ENCODE measurements at places on chromosomes 11 and 22. TPM values are rescaled to one million over a fixed set of nuclear protein-coding genes. Genes with fewer than 3 reads are reported as not detected.

DNA sequence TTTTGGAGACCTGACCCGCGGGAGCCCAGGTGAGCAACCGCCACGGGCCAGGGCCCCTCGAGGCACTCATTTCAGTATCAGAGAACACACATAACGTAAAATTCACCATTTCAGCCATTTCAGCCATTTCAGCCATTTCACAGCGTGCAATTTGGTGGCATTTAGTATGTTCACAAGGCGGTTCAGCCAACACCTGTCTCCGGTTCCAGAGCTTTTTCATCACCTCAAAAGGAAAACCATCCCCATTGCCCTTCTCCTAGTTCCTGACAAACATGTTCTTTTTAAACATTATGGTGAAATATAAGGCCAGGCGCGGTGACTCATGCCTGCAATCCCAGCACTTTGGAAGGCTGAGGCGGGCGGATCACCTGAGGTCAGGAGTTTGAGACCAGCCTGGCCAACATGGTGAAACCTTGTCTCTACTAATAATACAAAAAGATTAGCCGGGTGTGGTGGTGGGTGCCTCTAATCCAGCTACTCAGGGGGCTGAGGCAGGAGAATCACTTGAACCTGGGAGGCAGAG is 119.3 kb downstream of the KCNQ1 start:
- H3K27me3 ChIP-seq, result no peaks in the 10 kb centered on the region
- no peak overlapping the region for H3K4me3 ChIP-seq
- no peaks in the 10 kb centered on the region for H3K4me1 ChIP-seq
- H3K36me3 ChIP-seq, result no peaks in the 10 kb centered on the region
- H3K27ac ChIP-seq, result no peak overlapping the region

DNA sequence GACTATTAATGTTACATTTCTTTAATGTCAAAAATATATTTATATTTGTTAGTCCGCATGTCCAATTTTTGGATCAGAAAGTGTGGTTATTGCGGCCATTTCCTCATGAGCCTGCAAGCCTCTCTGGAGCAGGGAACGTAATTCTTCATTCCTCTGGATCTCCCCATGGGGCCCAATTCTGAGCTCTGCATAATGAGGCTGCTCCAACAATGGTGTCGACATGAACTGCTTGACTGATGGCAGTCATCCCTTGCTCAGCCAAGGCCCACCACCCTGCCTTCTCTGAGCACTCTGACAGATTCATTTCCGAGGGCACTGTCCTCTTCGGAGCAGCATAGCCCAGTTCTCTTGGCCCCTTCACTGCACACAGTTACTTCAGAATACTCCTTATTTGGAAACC is 3.1 kb upstream of the HEPACAM start:
- no peak overlapping the region for H3K4me3 ChIP-seq
- peaks cover 35% of the 10 kb centered on the region for H3K27me3 ChIP-seq

DNA sequence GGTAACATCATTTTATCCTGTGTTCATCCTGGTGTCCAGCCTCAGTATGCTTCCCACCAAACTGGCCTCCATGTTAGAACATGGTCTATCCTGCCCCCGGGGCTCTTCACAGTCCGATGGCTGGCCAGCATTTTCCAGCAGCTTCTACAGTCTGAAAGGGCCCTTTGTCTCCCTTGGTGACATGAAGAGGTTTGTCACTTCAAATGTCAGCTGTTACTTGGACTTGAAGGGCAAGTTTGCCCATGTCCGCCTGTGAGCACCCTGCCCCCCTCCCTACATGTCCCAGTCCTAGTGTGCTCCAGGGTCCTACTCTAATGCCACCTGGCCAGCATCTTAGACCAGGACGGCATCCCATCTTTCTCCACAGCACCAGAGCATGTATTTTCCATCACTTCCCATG is 24.7 kb downstream of the PATZ1 start:
- no peak overlapping the region for H3K4me3 ChIP-seq
- no peak for DNase-seq
- no peaks in the 10 kb centered on the region for H3K4me1 ChIP-seq
- no peaks in the 10 kb centered on the region for H3K27me3 ChIP-seq
- H3K27ac ChIP-seq, result no peak overlapping the region
- H3K36me3 ChIP-seq, result no peaks in the 10 kb centered on the region

GRCh38 chr22:27816552-27816951 is 15.0 kb upstream of the MN1 start:
- no peak overlapping the region for H3K27ac ChIP-seq
- H3K36me3 ChIP-seq, result no peaks in the 10 kb centered on the region
- H3K4me3 ChIP-seq, result no peak overlapping the region
- H3K27me3 ChIP-seq, result peaks cover 33% of the 10 kb centered on the region

GRCh38 chr22:46233231-46233630 is 16.9 kb downstream of the CDPF1 start:
- no peak overlapping the region for H3K4me3 ChIP-seq
- H3K4me1 ChIP-seq, result no peaks in the 10 kb centered on the region
- H3K27me3 ChIP-seq, result no peaks in the 10 kb centered on the region
- no peaks in the 10 kb centered on the region for H3K36me3 ChIP-seq
- no peak overlapping the region for H3K27ac ChIP-seq
- no peak for DNase-seq

DNA sequence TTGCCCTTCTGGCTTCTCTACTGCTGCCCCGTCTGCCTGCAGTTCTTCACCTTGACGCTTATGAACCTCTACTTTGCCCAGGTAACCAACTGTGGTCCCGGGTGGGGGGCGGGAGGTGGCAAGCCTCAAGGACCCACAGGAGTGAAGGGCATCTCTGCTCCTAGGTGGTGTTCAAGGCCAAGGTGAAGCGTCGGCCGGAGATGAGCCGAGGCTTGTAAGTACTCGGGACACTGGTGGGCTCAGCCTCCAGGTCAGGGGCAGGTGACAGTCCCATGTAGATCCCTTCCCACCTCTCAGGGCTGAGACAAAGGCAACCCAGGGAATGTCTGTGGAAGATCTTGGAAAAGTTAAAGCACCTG is 1.1 kb downstream of the GPR137 start:
- peak overlapping the region; percentile 1 for H3K27ac ChIP-seq
- peaks cover 43% of the 10 kb centered on the region for H3K36me3 ChIP-seq
- DNase-seq, result no peak
- peaks cover 23% of the 10 kb centered on the region for H3K4me1 ChIP-seq

DNA sequence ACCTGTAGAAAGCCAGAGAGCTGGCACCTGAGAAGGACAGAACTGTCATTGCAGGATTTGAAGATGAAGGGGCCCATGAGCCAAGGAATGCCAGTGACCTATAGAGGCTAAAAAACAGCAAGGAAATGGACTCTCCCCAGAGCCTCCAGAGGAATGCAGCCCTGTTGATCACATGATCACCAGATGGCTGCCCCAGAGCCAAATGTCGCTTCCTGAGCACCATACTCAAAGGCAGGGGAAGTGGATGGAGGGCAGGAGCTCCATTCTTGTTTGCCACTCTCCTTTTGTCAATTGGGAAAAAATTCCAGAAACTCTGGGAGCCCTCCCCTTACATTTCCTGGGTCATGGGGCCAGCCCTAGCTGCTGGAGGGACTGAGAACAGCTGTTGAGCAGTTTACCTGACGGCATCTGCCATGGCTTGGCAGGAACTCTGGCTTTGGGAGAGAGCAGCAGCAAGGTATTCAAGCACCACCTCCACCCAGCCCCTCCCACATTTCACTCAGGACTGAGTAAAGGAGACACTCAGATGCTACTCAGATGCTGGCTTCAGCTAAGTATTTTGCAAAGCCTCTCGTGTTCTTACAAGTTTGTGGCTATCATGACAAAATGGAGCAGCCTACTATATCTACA is 46.9 kb downstream of the DKK3 start:
- no peak for DNase-seq
- no peak overlapping the region for H3K4me3 ChIP-seq
- peaks cover 7% of the 10 kb centered on the region for H3K4me1 ChIP-seq
- H3K27me3 ChIP-seq, result no peaks in the 10 kb centered on the region
- no peak overlapping the region for H3K27ac ChIP-seq

DNA sequence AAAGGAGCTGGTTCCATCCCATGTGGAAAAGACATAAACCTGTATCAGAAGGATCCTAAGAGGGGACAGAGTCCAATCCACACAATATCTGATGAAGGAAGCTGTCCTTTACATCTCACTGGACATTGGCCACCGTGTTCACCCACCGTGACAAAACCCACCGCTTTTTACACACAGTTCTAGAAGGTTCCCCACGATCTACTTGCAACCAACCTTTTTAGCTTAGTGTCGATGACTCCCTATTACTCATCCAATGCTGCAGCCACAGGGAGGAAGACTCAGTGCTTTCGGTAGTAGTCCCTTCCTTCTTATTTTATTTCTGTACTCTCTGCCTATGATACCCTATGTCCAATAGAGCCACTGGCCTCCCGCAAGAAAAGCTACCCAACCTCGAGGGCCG is 65.4 kb downstream of the MAPK1 start:
- no peaks in the 10 kb centered on the region for H3K4me1 ChIP-seq
- no peak overlapping the region for H3K27ac ChIP-seq
- no peak overlapping the region for H3K4me3 ChIP-seq
- H3K27me3 ChIP-seq, result no peaks in the 10 kb centered on the region
- no peak for DNase-seq
- H3K36me3 ChIP-seq, result peaks cover 11% of the 10 kb centered on the region

The BBOX1 gene
- total RNA-seq, result not detected

The OR2AG2 gene
- not detected for total RNA-seq

The GRAMD1B gene
- total RNA-seq, result 5.9 TPM

The AASDHPPT gene
- 30.7 TPM for total RNA-seq

The TMA7B gene
- not detected for total RNA-seq

The KDM4E gene
- not detected for total RNA-seq

The INS gene
- total RNA-seq, result not detected

Measured in Calu3 (cell line).